Panc1 (cell line): ENCODE measurements at places on chromosomes 2 and 18.

GRCh38 chr2:106851881-106852501 is 34.0 kb downstream of the ST6GAL2 start:
- DNase-seq, result no peak

DNA sequence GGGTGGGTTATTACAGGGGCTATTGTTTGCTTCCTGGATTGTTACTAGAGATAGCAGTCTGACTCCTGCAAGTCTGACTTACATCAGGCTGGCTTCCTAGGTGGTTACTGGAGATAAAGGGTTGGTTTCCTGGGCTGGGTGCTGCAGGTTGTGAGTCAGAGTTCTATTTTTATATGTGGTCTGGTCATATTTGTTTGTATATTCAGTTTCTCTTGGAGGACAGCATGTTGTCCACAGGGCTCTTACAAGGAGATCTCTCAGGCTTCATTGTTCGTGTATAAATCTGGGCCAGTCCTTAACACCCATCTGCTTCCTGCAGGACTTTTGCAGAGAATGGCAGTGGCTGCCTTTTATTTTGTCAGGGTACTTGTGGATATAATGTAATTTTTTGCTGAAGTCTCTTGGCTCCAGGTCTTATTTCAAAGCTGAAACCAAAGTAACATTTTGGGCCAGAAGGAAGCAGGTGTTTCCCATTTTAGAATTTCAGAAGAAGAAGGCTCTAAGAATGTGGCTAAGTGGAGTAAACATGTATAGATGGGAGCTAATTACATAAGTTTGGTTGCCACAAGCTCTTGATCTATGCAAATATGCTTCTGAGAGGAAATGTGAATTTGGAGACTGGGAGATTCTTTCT is 65.9 kb upstream of the SLC16A14 start:
- peak; percentile 69 for DNase-seq

- no peak for DNase-seq
These were observed 16.8 kb upstream of the ALPI start for GRCh38 chr2:232438951-232439757.

- DNase-seq, result no peak
These were observed 57.9 kb upstream of the KCNE4 start for GRCh38 chr2:222993920-222994650.

GRCh38 chr2:109264595-109265328 is 135.8 kb downstream of the SH3RF3 start:
- DNase-seq, result no peak

GRCh38 chr2:72984172-72984671 is 66.9 kb downstream of the EMX1 start:
- DNase-seq, result no peak

DNA sequence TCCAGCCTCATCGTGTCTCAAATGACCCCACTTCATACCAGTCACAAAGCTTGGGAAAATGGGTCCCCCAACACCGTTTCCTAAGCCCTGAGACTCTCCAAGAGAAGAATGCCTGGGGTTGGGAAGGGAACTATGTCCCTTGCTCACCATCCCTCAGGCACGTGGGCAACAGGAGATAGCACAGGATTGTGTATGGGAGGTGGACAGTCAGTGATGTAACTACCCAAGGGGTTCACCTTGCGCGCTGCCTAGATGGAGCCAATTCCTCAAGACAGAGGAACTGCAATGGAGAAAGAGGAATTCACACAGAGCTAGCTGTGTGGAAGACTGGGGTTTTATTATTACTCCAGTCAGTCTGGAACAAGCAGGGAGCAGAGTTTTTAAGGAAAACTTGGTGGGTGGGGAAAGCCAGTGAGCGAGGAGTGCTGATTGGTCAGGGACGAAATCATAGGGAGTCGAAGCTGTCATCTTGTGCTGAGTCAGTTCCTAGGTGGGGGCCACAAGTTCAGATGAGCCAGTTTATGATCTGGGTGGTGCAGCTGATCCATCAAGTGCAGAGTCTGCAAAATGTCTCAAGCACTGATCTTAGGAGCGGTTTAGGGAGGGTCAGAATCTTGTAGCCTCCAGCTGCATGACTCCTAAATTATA is 13.8 kb upstream of the CXCR1 start:
- DNase-seq, result no peak

DNA sequence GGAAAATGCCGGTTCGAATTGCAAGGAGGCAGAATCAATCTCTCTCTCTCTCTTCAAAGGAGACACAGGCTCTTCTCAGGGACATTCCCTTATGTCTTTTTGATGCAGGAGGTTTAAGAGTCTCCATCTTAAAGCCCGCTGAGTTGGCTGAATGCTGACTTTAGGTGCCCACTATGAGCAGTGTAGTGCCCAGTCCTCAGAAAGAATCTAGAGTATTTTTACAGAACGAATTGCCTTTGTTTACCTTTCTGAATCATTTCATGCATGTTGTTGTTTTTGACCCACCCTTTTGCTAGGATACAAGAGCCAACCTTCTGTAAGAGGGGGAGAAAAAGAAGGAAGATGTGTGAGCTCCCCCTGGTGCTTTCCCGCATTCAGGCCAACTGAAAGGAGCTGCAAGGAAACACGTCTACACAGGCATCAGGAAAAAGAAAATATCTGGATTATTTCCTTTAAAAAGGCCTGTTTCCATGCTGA is 193.5 kb upstream of the TCF4 start:
- DNase-seq, result peak; percentile 13

DNA sequence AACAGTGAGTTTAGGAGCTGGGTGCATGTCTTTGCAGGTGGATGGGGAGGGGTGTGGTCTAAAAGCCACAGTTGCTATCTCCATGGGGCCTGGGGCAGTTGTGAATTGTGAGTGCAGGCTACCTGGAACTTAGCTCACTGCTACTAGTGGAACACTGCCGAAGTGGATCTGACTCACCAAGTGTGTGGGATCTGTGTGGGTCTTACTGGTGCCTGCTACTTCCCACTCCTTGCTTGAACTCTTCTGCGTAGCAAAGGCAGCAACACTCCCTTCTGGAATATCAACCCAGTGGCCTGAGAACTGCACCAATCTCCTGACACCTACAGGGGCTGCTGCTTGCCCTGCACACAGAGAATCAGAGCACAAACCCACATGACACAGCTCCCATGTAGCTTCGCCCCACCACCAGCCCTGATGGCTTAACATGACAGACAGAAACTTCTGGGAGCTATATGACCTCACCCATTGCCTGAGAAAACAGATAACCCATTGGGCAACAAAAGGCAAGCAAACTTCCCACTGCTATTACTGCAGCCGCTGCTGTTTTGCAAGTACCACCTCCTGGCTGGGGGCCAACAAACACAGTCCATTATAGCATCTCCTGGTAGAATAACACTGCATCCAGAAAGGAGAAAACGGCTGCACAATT is 455.1 kb upstream of the DDX18 start:
- no peak for DNase-seq

- no peak for DNase-seq
These were observed 63.2 kb downstream of the POLE4 start for GRCh38 chr2:75021672-75022071.

DNA sequence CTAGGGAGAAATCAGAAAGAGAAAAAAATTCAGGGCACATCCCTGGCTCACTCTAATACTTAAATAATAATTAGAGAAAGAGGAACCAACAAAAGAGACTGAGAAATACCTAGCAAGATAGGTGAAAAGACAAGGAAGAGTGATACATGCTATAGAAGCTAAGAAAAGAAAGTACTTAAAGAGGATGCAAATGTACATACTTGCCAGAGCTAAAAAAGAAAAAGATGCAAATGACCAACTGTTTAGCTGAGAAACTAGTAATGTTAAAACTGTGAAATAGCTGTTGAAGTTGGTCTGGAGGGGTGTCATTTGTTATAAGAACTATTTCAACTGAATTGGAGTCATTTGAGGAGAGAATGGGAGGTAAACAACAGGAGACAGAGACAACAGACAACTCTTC is 412.2 kb downstream of the SPAG16 start:
- DNase-seq, result no peak

GRCh38 chr2:224948859-224949258 is 93.4 kb downstream of the DOCK10 start:
- DNase-seq, result no peak
